ENCODE measurements at places on chromosomes 3 and 15.

- no peak for DNase-seq
These were observed 812 bp upstream of the SLC12A8 start for GRCh38 chr3:125213364-125213755.

DNA sequence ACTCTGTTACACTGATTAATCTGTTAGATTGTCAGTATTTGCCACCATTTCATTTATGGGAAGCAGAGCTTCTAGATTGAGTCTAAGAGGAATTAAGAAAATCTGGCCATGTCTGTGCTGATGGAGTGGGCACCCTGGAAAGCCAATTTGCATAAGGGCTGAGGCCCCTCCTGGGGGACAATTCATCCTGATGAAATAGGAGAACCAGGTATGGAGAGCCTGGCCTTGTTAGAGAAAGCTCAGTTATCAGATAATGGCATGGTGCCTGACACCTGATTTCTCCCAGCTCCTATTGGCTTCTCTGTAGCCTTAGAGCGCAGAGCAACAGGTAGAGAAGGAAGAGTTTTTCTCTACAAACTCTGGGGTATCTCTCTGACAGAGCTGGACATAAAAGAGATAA, 114.2 kb downstream of the EBLN2 start:
- DNase-seq: no peak

DNA sequence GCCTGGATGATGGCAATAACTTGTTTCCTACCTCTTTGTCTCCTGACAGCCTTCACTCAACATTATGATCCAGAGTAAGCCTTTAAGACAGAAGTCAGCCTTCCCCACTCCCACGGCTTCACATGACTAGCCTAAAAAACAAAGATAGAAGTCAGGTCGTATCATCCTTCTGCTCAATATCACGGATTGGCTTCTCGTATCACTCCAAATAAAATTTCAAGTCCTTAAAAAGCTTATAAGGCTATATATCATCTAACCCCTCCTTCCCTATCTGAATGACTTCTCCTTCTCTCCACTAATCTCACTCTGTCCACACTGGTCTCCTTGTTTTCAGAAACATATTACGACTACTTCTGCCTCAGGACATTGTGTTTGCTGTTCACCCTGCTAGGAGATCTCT, 47.7 kb upstream of the AP4E1 start:
- no peak for DNase-seq

GRCh38 chr3:171556574-171557145, 96.5 kb upstream of the TNIK start:
- no peak for DNase-seq

DNA sequence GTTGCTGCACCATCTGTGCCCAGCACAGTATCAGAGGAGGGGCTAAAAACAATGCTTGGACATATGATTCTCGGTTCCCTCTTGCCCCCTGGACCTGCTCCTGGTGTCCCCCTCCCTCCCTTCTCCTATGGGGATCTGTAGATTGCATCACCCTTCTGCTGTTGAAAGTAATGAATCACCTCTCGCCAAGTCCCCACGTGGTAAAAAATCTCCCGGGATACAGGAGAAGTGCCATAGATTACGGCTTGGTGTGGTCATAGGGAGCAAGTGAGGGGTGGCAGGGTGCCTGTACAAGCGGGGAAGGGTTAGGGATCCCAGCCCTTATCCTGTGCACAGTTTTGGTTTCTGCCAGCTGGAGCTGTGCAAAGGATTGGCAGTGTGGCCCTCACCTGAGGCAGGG, 37.7 kb downstream of the AMOTL2 start:
- DNase-seq: no peak

DNA sequence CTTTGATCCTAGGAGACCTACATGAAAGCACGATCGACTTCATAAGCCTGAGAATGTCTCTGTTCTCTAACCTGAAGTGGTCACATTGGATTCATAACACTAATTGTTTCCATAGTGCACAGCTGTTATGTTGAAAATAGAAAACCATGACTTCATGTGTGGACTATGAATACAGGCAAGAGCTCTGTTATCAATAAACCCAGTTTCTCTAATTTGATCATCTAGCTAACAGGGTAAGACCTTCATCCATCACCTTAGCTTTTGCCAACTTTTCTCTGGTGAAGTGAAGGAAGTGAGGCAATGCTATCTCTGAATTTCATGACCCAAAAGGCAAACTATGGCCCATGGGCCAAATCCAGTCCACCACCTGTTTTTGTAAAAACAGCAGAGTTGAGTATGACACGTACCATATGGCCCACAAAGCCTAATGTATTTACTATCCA, 27.2 kb downstream of the ABI3BP start:
- DNase-seq: no peak

Measured in G401 (cell line).